ENCODE measurements at places on chromosomes 16 and 17. TPM values are rescaled to one million over a fixed set of nuclear protein-coding genes. Genes with fewer than 3 reads are reported as not detected.

KRTAP4-4 gene
- total RNA-seq = not detected

MT1M gene
- not detected for total RNA-seq

KRTAP4-1 gene
- total RNA-seq = 0.25 TPM

PLCG2 gene
- 5.1 TPM for total RNA-seq

NRN1L gene
- 0.32 TPM for total RNA-seq

ZP2 gene
- not detected for total RNA-seq

SDR42E1 gene
- total RNA-seq = 1.4 TPM

ABCA9 gene
- not detected for total RNA-seq

IQCK gene
- 10.2 TPM for total RNA-seq

LDHD gene
- 0.74 TPM for total RNA-seq
